ENCODE measurements at places on chromosomes 6 and 20. TPM values are rescaled to one million over a fixed set of nuclear protein-coding genes. Genes with fewer than 3 reads are reported as not detected.

DNA sequence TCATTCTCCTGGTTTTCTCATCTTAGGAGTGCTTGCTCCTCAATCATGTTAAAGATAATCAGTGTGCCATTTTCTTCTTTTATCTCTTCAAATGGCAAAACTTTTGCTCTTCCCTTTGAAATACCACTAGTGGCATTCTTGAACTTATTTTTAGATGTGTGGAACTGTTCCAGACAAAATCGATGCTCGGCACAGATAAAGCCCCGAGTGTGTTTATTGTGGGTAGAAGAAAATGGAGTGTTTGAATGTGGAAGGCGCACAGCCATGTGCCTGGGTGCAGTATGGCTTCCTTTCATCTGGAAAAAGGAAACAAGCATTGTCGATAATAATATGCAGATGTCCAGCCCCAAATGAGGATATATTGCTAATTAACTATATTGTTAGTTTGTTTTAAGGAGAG, 42.4 kb downstream of the ISM1 start:
- no peak overlapping the region for H3K27ac ChIP-seq
- DNase-seq, result no peak
- no peaks in the 10 kb centered on the region for H3K4me1 ChIP-seq
- H3K36me3 ChIP-seq, result no peaks in the 10 kb centered on the region
- no peaks in the 10 kb centered on the region for H3K27me3 ChIP-seq

GRCh38 chr6:6820641-6821238, 232.2 kb downstream of the LY86 start:
- no peaks in the 10 kb centered on the region for H3K27me3 ChIP-seq
- no peaks in the 10 kb centered on the region for H3K36me3 ChIP-seq
- DNase-seq, result no peak
- H3K4me3 ChIP-seq, result no peak overlapping the region

- DNase-seq, result no peak
- no peak overlapping the region for H3K4me3 ChIP-seq
- H3K27ac ChIP-seq, result no peak overlapping the region
- peaks cover 9% of the 10 kb centered on the region for H3K27me3 ChIP-seq
Measured at GRCh38 chr20:59428441-59429205, 128.2 kb downstream of the EDN3 start.

Gene SLC22A2
- not detected for total RNA-seq

Gene GTSF1L
- not detected for total RNA-seq

Gene LZTS3
- total RNA-seq, result 21.5 TPM

Measured in upper lobe of right lung (tissue), 1 donor.